ENCODE measurements at places on chromosomes 13 and 19.

- DNase-seq: no peak
Measured at GRCh38 chr13:106274551-106275203, 260.8 kb downstream of the EFNB2 start.

DNA sequence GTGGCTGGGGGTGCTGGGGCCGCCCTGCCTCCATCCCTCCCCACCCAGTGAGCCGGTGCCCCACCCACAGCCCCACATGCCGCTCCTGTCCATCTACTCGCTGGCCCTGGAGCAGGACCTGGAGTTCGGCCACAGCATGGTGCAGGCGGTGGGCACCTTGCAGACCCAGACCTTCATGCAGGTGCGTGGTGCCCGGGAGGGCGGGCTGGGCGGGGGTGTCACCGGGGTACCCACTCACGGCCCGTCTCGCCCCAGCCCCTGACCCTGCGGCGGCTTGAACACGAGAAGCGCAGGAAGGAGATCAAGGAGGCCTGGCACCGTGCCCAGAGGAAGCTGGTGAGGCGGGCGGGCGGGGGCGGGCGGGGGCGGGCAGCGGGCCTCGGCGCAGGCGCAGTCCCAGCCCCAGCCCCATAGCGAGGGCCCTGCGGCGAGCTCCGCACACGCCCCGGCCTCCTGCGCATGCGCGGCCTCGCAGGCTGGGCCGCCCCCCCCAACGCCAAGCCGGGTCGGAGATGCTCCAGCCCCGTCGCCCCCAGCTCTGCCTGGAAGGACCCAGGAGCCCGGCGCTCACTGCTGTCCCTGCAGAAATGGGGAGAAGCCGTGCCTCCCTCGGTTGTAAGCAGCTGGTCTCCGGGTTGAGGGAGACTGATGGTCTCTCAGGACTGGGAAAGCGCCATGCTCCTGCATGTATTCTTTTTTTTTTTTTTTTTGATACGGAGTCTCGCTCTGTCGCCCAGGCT is 7.7 kb downstream of the ARHGAP45 start:
- peak; percentile 77 for DNase-seq

DNA sequence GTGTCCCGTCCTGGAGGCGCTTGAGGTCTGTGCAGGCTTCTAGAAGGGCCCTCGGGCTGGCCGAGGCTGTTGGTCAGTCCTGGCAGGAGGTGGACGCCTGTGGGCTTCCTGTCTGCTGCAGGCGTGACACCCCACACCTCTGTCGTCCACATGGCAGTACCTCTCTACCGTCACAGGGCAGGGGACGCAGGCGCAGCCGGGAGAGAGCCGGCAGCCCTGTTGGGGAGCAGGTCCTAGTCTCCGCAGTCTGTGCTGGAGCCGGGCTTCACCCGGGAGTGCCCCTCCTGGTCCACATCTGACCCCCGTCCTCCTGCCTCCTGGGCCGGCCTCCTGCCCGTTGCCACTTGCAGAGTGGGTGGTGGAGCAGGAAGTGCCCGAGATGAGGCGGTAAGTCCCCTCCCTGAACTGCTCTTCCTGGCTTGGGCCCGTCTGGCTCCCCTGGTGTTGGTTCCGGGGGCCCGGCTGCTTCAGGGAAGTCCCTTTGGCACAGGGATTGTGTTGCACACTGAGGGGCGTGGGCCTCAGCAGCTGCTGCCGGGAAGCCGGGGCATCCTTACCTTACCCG is 106.0 kb downstream of the KDM4B start:
- no peak for DNase-seq

DNA sequence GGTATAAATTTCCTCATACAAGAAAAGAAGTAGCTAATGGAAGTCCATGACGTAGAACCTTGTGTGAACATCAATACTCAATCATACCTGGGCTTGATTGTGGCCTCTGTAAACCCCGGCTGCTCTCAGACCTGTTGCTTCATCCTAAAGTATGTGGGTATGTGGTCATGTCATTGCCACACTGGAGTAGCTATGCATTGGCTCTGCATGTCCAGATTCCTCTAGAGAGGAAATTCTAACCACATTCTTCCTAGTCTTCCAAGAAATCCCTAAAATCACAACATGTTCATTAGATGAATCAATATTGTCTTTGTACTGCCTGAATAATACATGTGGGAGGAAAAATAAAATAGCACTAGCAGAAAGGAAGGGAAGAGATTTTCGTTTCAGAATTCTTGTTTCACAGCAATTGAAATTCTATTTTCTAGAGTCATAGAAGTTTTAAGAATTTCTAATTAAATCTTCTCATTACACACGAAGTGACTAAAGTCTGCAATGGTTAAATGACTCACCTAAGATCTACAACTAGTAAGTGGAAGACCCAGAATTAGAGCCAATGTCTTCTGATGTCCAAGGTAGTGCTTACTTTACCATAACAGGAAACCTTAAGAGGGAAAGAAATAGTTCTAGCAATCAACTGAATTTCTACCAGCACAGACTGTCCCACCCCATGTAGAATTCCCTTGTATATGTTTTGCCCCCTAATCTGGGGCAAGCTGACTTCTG is 28.0 kb downstream of the RXFP2 start:
- no peak for DNase-seq

- no peak for DNase-seq
Measured at GRCh38 chr13:99131410-99131809, 69.2 kb upstream of the UBAC2 start.

DNA sequence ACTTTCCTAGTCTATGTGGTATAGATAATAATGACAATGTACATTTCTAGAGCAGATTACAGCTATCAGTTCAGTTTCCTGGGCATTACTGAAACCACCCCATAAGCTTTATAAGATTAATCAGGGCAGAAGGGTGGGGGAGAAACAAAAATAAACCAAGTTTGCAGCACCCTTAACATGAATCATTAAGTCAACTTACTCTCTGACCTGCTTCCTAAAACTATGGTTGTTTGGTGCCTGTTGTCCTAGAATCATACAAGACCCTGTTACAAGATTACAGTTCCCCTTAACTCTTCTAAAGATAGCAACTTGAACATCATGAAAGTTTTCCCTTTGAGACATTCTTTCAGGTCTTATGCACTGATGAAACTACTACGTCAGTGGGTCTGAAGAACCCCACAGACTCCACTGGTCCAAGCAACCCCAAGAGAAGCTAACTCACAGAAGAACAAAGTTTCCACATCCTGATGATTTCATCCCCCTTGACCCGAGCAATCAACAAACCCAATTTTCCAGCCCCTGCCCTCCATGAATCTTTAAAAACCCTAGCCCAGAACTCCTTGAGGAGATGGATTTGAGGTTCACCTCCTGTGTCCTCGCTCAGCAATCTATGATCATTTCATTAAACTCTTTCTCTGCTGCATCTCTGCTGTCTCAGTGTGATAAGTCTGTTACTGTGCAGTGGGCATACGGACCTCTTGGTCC is 336.5 kb downstream of the FOXO1 start:
- no peak for DNase-seq

DNA sequence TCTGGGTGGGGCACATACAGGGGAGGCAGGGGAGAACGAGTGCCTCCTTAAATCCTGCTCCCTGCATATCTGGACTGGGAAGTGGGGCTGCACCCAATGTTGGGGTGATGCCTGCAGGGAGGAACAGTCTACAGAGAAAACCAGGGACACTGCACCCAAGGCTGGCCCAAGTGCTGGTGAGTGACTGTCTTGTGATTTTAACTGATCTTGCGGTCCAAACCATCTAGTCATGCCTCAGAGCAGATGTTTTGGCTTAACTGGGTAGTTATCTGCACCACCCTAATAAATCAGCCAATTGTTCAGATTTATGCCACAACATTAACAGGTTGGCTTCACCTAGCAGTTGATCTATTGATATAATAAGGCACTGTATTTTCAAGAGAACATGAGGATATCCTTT is 219.2 kb upstream of the IRS2 start:
- DNase-seq: no peak

DNA sequence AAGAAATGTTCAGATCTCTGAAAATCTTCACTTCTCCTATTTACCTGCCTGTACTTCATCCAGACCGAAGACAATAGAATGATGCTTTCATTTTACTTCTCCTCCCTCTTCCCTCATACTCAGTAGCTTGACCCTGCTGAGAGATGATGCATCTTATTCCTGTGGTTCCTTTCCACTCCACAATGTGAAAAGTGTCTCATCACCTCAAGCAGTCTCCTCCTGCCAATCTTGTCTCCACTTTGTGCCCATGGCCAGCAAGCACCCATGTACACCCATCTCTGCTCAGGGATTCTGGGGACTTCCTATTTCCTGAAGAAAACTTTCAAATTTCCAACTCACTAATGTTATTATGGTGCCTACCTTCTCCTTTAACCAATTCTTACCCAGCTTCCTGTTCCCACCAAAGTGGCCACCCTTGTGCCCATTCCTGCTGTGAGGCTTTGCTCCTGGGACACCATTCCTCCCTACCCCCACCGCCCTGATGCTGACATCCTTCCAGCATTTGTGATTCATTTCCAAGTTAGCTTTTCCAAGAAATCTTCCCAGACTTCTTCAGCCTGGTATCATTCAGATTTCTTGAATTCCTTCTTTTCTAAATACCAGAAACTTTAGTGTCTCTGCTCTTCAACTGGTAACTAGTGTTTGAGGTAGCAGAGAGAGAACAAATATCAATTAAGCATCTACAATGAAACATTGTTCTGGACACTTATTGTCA is 212.5 kb downstream of the POSTN start:
- DNase-seq: no peak

GRCh38 chr19:35766571-35767104 is 8.7 kb downstream of the PROSER3 start:
- no peak for DNase-seq

DNA sequence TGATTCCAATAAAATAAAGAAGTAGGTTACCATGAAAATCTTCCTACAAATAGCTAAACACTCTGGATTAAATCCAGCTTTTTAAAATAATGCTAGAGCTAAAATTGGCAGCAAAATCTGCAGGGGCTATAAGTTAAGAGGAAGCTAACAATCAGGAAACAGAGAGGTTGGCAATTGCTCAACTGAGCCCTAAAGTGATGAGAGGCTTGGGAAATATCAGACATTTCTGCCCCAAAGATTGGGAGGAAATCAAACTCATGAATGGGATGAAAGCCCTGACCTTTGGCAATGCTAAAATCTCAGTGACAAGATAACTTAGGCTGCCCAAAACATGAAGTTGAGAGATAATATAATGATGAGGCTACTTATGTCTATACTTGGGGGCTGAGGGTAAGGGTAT is 1437.9 kb downstream of the EFNB2 start:
- DNase-seq: no peak

GRCh38 chr13:98784666-98785065 is 32.2 kb upstream of the SLC15A1 start:
- no peak for DNase-seq

GRCh38 chr13:98504029-98504351 is 72.9 kb downstream of the STK24 start:
- DNase-seq: no peak

DNA sequence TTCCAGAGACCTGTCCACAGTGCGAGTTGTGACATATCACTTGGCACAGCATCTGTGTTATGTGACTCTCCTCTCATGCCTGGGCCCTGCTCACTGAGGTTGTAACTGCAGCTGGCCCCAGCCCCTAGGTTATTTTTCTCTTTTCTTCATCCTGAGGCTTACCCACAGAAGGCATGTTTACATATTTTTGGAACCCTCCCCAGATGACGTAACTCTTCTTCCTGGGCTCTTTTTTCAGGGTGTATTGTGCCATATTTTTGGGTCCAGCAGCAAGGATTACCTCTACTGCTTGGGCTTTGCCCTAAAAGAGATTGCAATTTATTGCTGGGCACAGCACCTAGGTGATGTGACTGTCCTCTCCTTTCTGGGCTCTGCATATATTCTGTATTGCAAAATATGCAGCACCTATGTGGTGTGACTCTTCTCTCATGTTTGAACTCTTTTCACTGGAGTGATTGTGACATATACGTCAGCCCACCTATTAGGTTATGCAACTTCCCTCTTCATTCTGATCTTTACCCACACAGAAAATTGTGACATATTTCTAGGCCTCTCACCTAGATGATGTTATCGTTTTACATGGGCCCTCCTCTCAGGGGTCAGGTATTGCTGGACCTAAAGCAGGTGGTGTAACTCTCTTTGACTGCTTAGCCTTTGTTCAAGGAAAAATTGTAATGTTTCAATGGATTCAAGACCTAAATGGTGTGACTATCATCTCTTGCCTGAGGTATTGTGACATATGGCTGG is 64.5 kb upstream of the ZNF724 start:
- no peak for DNase-seq

DNA sequence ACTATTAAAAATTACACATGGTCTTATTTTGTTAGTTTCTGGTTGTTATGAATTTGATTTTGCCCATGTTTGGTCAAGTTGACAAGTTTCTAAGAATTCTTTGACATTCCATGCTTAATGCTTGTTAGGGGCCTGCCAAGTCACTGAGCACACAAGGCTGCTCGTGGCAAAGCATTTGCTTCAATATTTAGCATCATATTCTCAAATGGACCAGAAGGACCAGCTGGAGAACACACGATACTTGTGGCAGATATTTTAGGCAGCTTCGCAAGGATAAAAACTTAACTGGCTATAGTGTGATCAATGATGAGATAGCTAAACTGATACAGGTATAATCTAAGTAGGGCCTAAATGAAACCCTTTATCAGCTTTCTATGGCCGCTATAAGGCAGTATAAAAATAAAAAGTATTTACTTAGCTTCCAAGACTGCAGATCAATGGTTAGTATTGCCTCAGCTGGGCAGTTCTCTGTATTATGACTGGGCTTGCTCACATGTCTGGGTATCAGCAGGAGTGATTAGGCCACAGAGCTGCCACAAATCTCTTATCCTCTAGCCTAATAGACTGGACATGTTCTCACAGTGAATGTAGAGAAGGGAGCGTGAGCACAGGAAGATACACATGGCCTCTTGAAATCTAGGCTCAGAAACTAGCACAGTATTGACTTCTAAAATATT is 155.9 kb upstream of the SPRY2 start:
- DNase-seq: no peak

Data from stimulated activated CD4-positive, alpha-beta T cell treated with anti-CD3 and anti-CD28 coated beads, Interleukin-1b, Interleukin-23, amount 100 ng/mL, for 24 hours (primary cell).